ENCODE measurements at places on chromosomes 2 and 18.

GRCh38 chr2:33494155-33494779, 17.8 kb downstream of the RASGRP3 start:
- DNase-seq = no peak

DNA sequence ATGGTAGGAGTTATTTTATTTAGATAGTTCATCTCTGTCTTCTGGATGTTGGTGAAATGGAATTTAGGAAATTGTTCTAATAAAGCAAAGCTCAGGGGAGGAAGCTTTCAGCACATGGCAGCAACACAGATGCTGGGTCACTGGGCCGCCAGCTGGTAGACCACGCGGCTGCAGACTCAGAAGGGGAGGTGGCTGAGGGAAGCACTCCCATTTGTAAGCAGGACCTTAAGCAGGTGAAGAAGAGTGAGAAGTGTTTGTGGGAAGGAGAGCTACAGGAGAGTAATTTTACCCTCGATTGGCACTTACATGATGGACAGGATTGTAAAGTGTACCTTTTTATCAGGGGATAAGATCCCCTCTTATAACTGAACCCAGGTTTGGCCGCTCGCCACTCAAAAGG, 24.4 kb downstream of the NMS start:
- DNase-seq = no peak

- no peak for DNase-seq
Observed at GRCh38 chr2:85390941-85391669, 19.1 kb downstream of the CAPG start.

GRCh38 chr2:232875256-232876121, 5.4 kb downstream of the SNORC start:
- peak; percentile 60 for DNase-seq

GRCh38 chr2:37211212-37211611, 14.9 kb downstream of the CEBPZOS start:
- DNase-seq = no peak

GRCh38 chr2:110216803-110217202, 4.5 kb upstream of the MTLN start:
- no peak for DNase-seq

- DNase-seq = no peak
Observed at GRCh38 chr2:147917161-147917560, 72.3 kb downstream of the ACVR2A start.

GRCh38 chr2:120783371-120783791, 47.7 kb downstream of the GLI2 start:
- no peak for DNase-seq

GRCh38 chr2:237427769-237428506, 14.0 kb upstream of the COL6A3 start:
- DNase-seq = no peak

DNA sequence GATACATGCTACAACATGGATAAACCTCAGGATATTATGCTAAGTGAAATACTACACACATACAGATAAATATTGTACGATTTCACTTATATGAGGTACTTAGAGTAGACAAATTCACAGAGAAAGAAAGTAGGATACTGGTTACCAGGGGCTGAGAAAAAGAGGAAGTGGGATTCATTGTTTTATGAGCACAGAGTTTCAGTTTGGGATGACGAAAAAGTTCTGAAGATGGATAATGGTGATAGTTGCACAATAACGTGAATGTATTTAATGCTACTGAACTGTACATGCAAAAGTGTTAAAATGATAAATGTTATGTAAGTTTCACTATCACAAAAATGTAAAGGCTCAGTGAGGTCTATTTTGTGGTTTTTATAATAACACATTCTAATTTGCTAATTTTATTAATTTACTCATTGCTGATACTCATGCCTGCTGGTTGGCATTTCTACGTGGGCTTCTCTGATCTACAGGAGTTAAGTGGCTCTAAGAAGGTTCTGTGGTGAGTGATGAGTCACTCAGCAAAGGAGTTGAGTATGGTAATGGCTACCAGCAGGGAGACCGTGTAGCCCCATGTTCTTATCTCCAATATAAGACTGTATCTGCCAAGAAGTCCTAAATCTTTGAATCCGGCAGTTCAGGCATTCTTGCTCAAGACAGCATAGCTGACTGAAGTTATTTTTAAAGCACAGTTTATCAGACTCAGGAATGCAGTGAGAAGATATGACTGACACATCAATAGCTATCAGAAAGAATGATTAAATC, 41.1 kb downstream of the UPP2 start:
- no peak for DNase-seq

- DNase-seq = no peak
Observed at GRCh38 chr18:75341267-75341666, 86.2 kb downstream of the SMIM21 start.

GRCh38 chr2:142504754-142505153, 372.7 kb upstream of the KYNU start:
- no peak for DNase-seq

GRCh38 chr2:38430196-38430595, 53.1 kb upstream of the ATL2 start:
- DNase-seq = no peak

GRCh38 chr18:58960508-58960907, 95.8 kb downstream of the ZNF532 start:
- DNase-seq = no peak

GRCh38 chr2:217989221-217989948, 13.4 kb downstream of the TNS1 start:
- no peak for DNase-seq

GRCh38 chr2:191571163-191571769, 106.7 kb upstream of the NABP1 start:
- no peak for DNase-seq
